ENCODE measurements at places on chromosomes 12 and 14.

- no peak for DNase-seq
These were observed 85.1 kb upstream of the DAAM1 start for GRCh38 chr14:59103396-59103795.

DNA sequence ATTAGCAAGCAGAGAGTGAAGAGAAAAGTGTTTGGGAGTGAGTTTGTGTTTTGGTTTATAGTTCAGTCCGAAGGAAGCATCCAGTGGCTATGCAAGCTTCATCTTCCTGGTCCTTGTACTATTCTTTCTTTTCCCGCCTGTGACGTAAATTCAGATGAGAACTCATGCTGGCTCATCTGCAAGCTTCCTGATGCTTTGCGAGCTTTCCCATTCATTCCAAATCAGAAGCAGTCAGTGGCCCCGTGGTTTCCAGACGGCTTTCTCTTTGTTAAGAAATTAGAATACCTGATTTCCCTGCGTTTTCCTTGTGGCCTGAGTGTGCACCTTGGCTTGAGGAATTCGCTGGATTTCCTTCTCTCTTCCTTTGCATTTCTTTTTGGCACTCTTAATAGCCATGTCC, 89.5 kb downstream of the TESC start:
- no peak for DNase-seq

DNA sequence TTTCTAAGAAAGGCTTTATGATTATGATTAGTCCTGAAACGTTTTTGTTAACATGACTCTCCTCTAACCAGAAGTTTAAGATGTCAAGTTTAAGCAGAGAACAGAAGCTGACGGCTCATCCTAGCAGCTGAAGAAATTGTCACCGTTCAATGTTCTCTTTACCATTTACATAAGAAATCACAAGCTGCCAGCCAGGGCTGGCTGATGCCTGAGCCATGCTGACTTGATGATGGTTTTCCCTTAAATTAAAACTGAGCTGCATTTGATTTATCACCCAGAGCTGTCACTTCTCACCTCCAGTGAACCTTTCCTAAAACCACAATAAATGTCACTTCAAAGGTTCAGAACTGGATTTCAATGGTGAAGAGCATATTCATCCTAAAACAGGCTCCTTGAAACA, 153.6 kb downstream of the KTN1 start:
- no peak for DNase-seq

- DNase-seq: no peak
These were observed 36.1 kb upstream of the SRP54 start for GRCh38 chr14:34946699-34947098.

DNA sequence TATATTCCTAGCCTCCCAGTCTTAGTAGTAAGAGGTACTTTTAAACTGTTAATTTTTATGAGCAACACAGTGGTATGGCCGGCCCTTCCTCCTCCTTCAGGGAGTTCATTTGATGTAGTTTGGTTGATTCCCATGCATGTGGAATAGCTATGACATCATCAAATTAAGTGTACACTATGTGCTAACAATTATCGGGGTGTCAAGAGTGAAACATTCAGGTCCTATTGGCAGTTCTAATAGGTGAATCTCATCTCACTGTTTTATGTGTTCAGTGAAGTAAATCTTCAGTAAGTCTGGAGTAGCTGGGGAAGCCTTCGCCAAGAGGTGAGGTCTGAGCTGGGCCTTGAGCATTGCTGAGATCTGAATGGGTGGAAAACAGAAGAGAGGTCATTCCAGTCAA, 656.5 kb downstream of the DIO2 start:
- no peak for DNase-seq

- DNase-seq: peak; percentile 58
These were observed 133.2 kb downstream of the ANO4 start for GRCh38 chr12:100927826-100928225.

GRCh38 chr14:32826404-32827082, 112.1 kb upstream of the NPAS3 start:
- DNase-seq: no peak

DNA sequence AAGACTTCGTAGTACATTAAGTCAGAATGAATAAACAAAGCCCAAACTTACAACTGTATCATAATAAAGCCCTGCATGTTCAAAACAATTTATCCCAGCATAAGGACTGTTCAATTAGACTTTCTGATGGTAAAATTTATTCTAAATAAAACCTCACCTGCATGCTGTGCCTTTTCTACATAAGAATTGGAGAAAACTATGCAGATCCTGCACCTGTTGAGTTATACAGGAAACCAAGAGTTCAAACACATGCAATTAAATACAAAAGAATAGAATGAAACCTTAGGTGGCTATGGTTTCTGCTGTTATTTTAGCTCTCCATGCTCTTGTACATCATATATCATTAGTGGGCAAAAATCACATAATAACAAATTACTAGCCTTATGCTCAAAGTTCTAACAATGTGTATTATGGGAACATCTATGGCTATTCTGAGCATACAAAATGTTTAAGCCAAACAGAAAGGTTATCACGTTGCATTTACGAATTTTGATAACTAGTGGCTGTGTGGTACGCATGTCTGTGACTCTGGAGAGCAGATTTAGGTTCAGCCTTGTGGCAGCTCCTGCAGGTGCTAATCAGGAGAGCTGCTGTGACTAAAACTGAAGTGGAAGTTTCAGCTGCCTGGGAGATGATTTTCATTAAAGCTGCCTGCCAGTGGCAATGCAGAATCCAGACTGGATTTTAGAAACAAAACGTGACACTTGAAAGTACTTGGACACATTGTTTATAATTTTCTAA, 36.1 kb upstream of the LRFN5 start:
- no peak for DNase-seq

GRCh38 chr12:25970916-25971653, 12.6 kb downstream of the RASSF8 start:
- no peak for DNase-seq

- DNase-seq: no peak
These were observed 1.3 kb upstream of the KCNH5 start for GRCh38 chr14:63046339-63047268.

GRCh38 chr12:5779401-5779800, 165.7 kb downstream of the ANO2 start:
- DNase-seq: no peak

All from RWPE1 (cell line).